ENCODE measurements at places on chromosomes 3 and 15.
A peak's percentile ranks its signal among the peaks of the same experiment; 100 is the strongest.

DNA sequence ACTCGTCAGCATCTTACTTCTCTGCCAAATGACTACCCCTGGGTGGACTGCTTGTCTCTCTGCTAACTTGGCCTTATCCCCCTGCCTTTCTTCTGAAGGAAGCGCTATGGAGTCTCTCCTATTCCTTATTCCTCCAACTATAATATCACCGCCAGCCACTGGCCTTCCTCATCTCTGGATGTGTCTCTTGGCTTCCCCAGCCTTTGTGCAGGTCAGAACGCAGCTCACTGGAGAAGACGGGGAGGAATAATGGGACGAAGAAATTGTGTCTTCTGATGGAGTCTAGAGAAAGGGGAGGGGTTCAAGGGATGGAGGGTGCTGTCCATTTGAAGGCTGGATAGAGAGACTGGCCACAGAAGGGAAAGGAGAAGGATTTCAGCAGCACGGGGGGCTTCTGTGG is 16.9 kb downstream of the ITGA11 start:
- no peak for DNase-seq

DNA sequence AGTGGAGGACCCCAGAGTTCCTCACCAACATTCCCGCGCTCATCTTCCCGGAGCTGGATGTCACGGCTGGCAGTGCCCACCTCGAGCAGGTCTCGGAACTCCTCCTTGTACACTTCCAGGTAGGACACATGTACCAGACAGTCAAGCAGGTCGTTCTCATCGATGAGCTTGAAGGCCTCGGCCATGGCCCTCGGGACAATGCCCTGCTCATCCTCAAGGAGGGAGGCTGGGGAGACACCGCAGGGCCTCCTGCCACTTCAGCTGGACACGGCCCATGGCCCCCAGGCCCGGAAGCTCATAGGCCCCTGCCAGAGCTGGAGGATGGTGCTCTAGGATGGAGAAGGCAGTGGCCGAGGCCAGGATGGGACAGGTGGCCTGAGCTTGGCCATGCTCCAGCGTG is 5.6 kb downstream of the KIF7 start:
- no peak for DNase-seq

- DNase-seq, result no peak
These were observed 219.1 kb upstream of the RGMA start for GRCh38 chr15:93308026-93308690.

DNA sequence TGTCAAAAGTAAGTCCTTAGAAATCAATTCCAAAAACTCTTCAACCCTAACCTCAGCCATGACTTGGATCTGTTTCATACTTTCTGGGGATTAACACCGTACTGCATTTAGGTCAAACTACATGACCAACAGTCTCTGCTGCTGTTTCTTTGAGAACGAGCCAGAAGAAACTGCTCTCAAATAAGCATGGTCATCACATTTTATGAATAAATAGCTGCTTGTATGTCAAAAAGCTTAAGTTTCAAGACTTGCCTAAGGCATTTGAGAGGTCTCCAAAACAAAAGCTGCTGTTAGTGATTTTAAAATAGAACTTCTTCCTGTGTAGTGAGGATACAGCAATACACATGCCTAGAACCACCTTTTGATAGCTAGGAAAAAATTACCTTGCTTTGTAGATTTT is 166.3 kb upstream of the CHRM5 start:
- no peak for DNase-seq

DNA sequence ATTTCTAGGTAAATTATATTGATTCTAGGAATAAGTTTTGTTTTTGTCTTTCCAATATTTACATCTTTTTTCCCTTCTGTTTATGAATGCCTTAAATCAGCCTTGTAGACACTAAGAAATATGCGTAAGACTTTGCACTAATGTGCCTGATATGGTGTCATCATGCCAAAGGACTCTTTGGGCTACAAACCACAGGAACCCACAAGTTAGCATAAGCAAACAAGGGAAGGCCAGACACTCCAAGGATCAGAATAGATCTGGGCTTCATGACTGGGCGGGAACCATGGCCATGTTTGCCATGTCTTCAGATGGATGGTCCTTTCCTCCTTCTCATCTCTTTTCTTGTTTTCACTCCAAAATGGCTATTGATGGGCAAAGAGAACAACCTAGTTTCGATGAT is 242.2 kb upstream of the CHRNA7 start:
- DNase-seq, result no peak

DNA sequence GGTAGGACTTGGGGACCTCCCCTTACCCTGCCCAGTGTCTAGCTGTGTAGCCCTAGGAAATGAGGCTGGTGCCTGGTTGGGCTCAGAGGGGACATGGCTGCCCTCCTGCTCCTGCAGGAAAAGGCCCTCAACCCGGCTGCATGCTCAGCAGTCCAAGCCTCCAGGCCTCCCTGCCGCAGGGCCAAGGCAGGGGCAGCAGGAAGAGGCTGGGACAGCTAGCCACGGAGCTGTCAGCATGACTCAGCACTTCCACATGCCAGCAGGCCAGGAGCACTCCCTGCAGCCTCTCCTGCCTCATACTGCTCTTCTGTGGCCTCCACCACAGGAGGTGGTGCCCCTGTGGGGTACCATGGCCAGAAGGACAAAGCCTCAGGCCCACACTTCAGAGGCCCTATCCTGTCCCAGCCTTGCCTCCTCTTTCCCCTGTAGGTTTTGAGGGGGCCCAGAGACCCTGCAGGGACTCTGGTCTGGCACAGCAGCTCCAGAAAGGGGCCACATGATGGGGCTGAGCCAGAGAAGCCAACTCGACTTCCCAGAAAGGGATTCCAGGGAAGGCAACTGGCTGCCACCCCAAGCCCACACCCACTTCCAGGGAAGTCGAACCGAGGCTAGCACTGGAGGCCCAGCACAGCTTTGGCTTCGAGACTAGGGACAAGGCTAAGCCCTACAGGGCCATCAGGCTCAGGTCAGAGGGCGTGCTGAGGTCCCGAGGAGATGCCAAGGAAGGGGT is 19.5 kb downstream of the TKT start:
- DNase-seq, result peak; percentile 91

DNA sequence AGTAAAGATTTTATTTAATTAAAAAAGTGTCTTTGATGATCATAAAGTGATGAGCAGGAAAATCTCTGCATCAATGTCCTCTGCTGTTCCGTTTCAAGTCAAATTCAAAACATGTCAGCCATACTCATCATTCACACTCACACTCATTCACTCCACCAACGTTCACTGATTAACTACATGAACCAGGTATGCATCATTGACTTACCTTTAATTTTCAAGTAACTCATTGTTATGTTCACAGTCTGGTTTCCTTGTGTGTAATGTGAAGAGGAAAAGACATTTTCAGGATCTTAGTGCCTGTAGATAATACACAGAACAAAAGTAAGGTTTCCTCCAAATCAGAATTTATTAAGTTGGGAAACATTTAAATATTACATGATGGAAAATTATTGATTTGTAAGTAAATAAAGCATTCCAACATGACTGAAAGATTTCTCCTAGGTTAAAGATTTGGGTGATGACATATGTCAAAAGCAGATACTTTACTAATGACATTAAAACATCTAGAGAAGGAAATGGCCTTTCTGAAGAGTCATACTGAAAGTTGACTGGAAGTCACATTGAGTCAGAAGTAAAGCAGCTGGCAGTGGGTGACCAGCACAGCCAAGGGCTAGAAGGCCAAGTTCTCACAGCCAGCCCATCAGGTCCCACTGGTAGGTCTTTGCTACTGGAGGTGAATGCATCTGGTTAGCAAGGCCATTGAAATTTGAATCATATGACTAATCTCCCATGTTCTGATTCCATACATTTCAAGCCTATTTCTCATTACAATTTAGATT is 251.9 kb downstream of the CDIN1 start:
- DNase-seq, result peak; percentile 89

GRCh38 chr15:56837273-56837672 is 81.2 kb upstream of the TCF12 start:
- peak; percentile 76 for DNase-seq

- no peak for DNase-seq
These were observed 5.9 kb upstream of the PPP1R2 start for GRCh38 chr3:195548987-195549386.

DNA sequence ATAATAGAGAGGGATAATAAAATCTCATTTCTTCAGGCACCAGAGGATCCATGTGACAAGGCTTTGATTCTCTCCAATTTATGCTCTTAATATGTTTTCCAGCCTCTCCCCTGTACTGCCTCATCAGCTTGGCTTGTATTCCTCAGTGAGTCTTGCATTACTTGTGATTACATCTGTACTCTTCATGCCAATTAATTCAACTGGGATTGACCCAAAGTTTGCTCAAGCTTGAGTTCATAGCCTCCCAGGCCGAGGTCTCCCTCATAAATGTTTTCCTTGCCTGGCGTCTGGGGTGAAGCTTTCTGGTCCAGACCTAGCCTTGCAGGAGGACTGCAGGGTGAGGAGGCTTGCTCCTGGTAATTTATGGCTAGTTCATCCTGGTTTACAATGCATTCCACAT is 146.9 kb downstream of the CHST2 start:
- DNase-seq, result no peak

GRCh38 chr3:14225421-14225820 is 46.8 kb downstream of the LSM3 start:
- DNase-seq, result no peak

DNA sequence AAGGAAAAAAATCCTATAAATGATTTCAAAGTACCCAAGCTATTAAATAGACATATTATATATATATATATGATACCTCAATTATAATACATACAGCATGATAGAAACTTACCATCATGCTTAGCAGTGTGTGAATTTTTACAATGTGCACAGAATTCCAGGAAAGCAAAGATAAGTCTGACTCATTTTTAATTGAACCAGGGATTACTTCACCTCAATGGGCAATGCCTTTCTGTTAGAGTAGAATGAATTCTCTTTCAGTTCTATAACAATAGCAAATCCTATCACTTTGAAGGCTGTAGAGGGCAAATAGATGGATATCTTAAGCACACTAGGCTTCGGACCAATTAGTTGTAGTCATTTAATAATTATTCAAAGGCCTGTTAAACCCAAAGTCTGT is 54.8 kb upstream of the P3H2 start:
- no peak for DNase-seq

DNA sequence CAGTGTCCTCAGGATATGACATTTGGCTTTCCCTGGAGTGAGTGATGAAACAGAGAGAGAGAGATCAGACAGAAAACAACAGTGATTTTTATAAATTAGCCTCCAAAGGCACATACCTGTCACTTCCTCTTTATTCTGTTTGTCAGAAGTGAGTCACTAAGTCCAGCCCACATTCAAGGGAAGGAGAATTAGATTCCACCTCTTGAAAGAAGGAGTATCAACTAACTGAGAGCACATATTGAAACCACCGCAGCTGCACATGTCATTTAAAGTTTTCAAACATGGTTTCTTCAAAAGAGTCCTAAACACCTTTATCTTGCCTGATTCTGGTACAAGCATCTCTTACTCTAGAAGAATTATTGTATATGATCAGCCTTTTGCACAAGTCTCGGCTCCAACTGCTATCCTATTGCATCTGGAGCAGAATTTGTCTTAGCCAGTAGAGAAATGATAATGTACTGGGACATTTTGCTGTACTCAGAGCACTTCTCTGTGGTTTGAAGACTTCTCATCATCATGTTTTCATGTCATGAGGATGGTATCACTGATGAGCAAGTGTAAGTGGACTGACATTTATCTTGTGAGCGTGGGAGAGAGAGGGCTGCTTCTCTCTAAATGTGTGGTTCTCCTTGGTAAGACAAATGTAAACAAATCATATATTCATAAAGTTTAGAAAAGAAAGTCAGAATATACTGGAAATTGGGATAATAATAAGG is 338.9 kb upstream of the CFAP20DC start:
- DNase-seq, result no peak

DNA sequence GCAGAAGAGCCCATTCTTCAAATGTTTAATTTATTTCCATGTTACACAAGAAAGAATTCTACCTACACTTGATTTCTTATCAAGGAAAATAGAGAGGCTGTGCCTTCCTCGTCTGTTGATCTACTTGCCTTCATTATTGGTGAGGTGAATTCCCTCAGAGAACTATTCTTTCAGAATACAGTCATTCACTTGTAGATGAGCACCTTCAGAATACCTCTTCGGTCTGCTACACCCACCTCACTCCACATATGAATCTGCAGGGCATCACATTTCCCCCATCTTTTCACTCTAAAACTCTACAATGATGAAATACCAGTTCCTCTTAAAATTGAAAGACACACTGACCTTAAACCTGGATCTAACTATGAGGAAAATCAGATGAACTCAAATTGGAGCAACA is 43.0 kb downstream of the TAFA4 start:
- DNase-seq, result no peak

- DNase-seq, result no peak
These were observed 33.4 kb downstream of the OXSM start for GRCh38 chr3:25823314-25823713.

DNA sequence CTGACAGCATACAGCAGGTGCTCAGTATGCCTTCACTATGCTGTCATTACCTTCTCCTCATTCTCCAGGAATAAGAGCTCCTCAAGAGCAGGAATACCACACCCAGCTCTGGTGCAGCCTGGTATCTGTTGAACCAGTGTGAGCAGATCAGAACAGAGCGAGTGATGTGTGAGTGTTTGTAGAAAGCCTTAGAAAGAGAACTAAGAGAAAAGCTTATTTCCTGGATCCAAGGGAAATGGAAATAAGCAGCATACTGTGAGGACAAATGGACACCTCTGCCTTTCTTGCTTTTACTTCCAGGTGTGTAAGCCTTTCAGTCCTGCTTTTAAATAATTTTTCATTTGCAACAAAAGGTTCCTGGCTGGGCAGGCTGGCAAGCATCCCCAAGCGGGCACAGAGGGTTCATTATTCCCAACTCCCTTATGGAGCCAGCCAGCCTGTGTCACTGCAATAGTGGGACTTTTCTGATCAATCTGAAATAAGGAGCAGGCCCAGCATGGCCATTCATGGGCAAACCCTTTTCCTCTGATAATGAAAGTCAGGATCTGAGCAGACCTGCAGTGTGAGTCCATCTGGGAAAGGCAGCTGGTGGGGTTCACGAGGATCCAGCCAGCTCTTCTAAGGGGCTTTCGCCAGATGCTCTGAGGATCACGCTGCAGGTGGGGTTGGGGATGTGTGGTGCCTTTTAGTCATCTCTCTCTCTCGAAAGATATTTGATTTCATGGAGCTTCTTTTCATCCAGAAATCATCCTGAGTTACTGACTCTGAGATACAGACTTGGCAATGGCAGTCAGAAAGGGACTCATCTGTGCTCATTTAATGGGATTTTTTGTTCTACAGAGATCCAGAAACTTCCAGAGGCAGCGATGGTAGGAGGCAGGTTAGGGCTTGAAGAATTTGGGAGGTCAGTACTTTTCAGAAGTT is 594.9 kb upstream of the CFAP20DC start:
- DNase-seq, result no peak

GRCh38 chr3:126051741-126052140 is 32.2 kb downstream of the SLC41A3 start:
- no peak for DNase-seq

DNA sequence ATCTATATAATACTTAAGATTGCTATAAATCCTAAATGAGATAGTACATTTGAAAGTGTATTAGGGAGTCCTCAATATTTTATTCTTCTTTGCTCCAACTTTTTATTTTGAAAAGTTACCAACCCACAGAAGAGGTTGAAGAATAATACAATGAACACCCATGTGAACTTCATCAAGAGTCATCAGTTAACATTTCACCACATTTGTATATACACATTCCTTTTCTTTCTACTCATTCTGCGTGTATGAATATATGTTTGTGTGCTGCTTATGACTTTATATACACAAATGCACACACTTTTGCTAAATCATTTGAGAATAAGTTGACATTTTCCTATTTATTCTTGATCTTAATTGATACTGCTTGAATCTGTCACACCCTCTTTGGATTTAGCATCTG is 193.3 kb upstream of the CGNL1 start:
- peak; percentile 43 for DNase-seq

- no peak for DNase-seq
These were observed 8.2 kb downstream of the HHATL start for GRCh38 chr3:42694366-42694765.

- DNase-seq, result peak; percentile 78
These were observed 36.3 kb upstream of the TMC3 start for GRCh38 chr15:81410318-81410753.

Data from fibroblast of skin of scalp (primary cell).